ENCODE measurements at places on chromosomes 16 and 17.

- DNase-seq: no peak
Measured at GRCh38 chr17:3771140-3771539, 29.8 kb downstream of the ITGAE start.

DNA sequence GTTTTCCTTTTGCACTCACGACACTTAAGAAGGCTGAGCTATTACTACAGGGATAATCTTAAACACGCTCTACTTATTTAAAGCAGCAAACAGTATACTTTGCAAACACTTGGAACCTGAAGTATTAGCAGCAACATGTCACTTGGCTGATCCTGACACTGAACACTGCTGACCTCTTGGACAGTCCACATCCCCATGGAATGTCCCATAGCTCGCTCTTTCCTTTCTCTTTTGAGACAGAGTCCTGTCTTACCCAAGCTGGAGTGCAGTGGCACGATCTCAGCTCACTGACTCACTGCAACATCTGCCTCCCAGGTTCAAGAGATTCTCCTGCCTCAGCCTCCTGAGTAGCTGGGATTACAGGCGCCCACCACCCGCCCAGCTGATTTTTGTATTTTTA lies 26.4 kb downstream of the SMYD4 start:
- DNase-seq: no peak

DNA sequence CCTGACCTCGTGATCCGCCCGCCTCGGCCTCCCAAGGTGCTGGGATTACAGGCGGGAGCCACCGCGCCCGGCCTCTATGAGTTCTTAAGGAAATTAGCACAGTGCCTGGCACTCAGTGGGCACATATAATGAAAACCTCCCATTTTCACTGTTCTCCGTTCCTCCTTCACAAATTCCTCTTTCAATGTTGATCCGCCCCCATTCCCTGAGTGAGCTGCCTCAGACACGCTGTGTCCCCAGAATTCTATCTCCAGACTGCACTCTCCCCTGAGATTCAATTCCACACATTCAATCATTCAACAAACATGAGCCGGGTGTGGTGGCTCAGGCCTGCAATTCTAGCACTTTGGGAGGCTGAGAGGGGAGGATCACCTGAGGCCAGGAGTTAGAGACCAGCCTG lies 7.0 kb downstream of the P2RX1 start:
- no peak for DNase-seq

DNA sequence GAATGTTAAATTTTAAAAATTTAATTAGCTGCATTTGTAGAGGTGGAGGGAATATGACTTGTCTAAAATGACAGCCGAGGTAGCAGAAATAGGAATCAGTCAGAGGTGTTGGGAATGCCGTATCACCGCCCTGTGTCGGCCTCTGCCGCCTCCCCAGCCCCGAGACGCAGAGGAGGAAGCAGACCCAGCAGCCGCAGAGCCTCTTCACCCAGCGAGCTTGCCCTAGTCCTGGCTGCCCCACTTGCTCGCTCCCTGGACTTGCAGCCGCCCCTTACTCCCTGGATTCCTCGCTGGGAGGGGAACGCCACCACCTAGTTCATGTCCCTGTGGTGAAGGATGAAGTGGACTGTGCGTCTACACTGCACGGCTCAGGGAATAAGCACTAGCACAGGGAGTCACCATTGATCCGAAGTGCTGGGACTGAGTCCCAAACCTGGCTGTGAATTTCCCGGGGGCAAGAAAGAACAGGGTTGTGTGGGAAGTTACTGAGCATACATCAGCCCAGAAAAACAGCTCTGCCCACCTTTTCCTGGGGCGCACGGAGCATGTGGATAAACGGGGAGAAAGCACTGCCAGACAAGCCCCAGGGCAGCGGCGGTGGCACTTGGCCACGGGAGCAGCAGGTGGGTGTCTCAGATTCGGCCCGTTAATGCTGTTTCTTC lies 76.8 kb downstream of the RPTOR start:
- no peak for DNase-seq

DNA sequence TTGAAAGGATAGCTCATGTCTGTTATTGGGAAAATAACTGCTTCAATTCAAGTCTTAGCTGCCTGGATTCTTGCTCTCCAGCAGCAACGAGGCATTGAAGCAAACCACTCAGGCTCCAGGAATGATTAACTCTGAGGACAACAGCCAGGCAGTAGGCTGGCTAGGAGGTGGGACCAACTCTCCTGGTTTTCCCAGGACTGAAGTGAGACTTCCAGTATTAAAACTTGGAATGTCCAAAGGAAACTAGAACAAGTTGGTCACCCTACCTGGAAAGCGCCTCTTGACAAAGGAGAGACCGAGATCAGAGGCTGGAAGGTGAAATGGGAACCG lies 100.7 kb downstream of the SALL1 start:
- no peak for DNase-seq

- no peak for DNase-seq
Measured at GRCh38 chr17:65742403-65743307, 181.2 kb upstream of the AXIN2 start.

GRCh38 chr16:16052916-16053315 lies 103.5 kb downstream of the ABCC1 start:
- no peak for DNase-seq

DNA sequence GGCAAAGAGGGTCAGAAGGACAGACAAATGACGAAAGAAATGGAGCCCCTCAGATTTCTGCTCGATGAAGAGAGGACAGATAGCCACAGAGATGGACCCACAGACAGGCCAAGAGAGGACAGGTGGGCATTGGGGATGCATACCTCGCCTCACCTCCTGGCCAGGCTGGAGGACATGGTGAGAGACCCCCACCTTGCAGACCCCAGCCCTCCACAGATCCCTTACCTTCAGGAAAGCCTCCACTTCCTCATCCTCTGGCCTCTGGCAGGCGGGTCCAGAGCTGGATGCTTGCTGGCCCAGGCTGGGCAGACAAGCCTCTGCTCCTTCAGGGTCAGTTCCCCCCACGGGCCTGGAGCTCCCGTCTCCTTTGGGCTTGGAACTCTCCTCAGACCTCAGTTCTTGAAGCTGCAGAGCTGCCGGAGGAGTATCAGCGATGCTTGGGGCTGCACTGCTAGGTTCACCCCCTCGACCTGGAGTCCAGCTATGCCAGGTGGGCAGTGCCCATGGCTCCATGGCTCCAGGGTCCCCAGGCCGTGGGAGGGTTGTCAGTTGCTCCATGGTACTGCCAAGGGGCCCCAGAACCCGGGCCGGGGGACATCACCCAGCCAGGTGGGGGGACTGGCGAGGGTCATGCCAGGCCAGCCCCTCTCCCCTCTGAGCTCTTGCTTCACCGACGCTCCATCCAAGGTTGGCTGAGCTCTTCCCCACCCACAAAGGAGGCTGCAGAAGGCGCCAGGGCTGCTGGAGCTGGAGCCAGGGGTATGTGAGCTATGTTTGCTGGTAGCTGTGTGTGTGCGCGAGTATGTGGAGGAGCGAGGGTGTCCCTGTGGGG lies 1.0 kb downstream of the TSPOAP1 start:
- no peak for DNase-seq

DNA sequence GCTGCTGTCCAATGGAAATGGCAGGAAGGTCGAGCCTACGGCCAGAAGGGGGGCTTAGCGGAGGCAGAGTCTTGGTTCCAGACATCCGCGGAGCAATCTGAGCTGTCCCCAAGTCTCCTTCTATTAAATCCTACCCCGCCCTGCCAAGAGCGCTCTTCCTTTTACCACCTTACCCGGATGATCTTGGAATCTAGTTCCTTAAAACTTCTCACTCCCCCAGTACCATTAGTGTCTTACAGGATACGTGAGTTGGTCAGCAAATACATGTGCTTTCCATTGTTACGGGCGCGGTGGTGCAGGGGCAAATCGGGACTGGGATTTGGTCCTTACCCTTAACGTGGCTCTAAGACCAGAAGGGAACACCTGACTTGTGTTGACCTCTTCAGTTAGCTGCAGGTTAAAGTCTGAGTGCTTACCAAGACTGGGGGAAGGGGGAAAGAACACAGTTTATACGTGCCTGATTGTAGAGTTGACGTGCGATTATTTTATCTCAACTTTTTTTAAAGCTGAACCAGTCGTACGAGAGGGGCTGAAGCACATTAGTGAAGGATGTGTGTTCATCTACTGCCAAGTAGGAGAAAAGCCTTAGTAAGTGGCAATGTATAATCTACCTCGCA lies 495 bp downstream of the TXNDC17 start:
- no peak for DNase-seq

DNA sequence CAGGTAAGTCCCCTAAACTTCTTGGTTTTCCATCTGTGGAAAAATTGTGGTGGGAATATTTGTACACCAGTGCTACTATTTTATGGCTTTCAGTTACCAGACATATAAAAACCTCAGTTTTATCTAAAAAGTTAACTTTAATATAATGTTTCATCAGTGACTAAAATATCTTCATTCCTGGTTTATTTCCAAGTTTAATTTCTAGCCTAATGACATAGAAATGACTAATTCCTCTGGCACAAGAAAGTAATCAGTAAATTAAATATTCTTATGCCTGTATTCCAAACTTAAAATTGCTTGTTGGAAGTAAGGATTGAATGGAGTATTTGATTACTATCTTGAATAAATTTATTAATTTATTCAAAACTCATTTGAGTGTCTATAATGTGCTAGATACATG lies 757.0 kb downstream of the CDH11 start:
- no peak for DNase-seq

- DNase-seq: peak; percentile 20
Measured at GRCh38 chr17:66373944-66374817, 71.8 kb downstream of the PRKCA start.

GRCh38 chr17:40598619-40599467 lies 33.6 kb upstream of the CCR7 start:
- peak; percentile 73 for DNase-seq

- DNase-seq: no peak
Measured at GRCh38 chr16:85872734-85873133, 26.2 kb upstream of the IRF8 start.

DNA sequence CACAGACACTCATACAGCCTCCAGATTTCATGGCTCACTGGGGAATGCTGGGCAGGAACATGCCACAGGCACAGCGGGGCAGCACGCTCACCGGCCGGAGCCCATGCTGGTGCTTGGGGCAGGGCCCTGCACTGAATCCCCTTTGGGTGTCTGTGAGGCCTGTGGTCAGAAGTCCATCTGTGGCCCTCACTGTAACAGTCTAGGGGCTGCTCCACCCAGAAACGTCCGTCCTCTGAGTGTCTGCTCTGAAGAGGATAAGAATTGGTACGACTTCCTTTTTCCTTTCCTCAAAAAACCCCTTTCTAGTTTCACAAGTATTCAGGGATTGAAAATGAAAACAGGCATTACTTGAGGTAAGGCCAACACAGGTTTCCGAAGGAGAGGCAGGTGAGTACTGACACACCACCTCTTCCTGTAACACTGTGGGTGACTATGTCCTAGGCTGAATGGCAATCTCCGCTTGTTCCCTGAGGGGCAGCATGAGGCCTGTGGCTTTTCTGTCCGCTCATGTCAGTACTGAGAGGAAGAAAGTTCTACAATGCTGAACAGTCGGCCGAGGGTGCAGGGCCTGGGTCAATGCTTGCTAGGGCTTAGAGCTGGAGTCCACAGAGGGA lies 42.5 kb downstream of the TMEM11 start:
- no peak for DNase-seq

DNA sequence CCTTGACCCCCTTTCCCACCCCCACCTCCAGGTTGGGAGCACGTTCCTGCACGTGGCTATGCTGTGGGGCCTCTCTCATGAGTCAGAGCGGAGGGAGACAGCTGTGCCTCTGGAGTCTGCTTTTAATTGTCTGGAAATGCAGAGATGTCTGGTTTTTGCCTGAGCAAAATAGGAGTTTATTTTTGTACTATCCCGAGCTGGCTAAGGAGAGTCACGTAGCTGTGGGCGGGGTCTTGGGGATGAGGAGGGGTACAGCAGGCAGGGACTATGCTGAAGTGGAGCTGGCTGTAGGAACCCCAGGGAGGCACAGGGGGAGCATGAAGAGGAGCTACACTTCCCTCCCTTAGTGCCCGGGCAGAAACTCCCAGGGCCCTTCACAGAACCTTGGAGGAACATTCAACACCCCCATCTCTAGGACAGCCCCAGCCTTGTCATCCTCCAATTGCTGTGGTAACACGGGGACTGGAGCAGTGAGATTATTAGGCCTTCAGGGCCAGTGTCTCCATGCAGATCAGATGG lies 44.7 kb upstream of the LGALS9 start:
- DNase-seq: no peak

- DNase-seq: peak; percentile 36
Measured at GRCh38 chr16:68590201-68590994, 51.3 kb downstream of the ZFP90 start.

DNA sequence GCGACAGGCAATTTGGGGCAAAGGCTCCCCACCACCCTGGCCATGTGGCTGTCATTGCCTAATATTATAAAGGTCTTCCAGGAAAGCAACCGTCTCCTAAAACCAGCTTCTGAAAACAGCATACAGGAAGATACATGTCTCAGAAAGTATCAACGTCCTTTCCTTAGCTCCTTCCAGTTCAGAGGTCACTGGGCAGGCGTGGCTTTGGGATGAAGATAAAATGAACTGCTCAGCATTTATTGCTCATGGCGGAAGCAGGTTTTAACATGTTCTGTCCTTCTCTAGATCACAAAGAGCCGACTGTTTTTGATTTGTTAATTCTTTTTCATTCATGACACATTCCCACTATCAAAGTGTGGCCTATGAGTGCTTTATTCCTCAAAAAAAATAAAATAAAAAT lies 8.0 kb downstream of the CFAP20 start:
- no peak for DNase-seq

- DNase-seq: peak; percentile 11
Measured at GRCh38 chr16:84115919-84116719, 623 bp downstream of the MBTPS1 start.

GRCh38 chr17:8494506-8495111 lies 58.9 kb downstream of the NDEL1 start:
- no peak for DNase-seq

DNA sequence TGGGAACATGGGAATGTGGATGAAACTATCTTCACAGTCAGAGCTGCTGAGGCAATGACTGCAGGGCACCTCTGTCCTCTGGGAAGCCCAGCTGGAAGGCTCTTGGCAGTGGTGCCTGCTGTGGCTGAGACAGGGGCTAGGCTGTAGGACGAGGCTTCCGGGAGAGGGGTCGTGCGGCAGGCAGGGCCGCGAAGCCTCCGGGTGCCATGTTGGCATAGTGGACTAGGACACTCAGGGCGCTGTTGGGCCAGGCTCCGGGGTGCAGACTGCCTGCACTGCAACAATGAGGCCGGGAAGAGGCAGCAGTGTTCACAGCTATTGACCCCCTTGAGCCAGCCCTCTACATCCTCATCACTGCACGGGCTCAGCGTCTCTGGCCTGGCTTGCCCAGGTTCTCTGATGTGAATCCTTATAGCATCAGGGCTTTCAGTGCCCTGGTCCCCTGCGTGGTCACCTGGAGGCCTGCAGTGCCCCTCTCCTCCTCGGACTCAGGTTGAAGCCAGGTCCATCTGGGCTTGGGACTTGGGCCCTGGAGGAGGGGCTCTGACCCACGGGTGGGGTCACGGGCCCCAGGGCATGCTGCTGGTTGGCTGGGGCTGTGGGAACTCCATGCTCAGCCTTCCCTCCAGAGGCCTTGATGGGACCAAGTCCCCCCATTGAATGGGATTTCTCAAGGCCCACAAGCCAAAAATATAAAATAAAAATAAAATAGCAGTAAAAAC lies 91.6 kb downstream of the TNFRSF13B start:
- DNase-seq: no peak
